ENCODE measurements at places on chromosomes 7 and 10.

- no peak for DNase-seq
Observed at GRCh38 chr10:114388275-114388674, 16.0 kb downstream of the AFAP1L2 start.

DNA sequence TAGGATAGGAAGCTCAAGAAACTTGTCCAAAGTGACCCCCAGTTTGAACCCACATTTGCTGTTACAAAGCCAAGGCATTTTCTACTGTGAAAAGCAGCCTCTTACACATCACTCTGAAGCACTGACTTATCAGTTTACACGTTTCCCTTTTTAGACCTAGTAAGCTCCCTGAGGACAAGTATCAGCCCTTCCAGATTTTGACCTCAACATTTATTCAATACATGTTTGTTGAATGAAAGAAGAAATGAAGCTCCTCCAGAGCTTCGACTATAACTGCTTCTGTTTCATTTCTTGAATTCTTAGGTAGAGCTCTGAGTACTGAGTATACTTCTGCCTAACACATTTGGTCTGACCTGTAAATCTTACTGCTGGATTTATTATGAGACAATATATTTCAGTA lies 2.7 kb downstream of the WASL start:
- no peak for DNase-seq

DNA sequence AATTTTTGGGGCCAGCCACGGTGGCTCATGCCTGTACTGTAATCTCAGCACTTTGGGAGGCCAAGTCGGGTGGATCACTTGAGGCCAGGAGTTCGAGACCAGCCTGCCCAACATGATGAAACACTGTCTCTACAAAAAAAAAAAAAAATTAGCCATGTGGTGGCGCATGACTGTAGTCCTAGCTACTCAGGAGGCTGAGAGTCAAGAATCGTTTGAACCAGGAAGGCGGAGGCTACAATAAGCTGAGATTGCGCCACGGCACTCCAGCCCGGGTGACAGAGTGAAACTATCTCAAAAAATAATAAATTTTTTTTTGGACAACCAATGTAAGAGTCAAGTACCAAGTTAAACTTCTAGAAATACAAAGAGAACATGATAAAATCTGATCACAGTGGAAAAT lies 164.6 kb downstream of the AVL9 start:
- DNase-seq, result no peak

DNA sequence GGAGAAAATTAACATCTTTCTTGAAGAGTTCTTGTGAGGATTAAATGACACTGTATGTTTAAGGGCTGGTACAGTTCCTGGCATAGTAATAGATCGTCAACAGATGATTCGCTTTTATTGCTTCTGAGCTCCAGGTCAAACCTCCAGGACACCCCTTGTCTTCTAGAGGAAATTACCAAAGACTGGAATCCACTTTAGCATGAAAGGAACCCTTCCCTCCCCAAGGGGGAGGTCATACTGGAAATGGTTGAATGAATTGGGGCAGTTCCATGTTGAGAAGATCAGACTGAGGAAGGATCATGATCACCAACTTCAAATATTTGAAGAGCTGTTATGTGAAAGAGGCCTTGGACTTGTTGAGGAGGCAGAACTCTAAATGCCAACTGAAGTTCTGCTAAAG lies 8.9 kb downstream of the NFE2L3 start:
- no peak for DNase-seq

DNA sequence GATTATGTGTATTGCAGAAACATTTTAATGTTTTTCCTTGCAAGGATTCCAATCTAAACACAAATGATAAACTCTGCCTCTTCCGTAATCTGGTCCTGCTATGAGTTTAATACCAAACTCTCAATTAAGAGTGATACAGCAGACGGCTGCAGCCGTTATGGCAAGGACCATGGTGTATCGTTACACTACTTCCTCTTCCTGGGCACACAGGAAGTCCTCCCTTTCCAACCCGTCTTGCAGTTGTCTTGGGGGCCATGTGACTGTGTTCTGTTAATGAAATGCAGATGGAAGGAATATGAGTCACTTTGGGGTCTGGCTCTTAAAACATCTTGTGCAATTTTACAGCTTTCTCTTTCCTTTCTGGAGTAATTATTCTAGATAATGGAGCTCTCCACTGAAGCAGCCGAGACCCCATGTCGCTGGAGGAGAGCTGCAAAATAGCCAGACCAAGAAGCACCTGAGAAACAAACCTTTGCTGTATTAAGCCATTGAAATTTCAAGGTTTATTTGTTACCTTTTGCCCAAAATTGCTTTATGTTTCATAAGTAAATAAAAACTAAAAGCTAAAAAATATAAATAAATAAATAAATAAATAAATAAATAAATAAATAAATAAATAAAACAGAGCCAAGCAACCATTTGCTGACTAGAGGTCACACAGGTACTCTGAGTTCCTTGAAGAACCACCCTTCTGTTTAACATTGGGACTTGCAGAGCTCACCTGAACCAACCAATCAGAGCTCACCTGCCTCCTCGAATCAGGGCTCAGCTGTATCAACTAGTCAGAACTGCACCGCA lies 74.7 kb downstream of the FRMPD2 start:
- DNase-seq, result no peak

DNA sequence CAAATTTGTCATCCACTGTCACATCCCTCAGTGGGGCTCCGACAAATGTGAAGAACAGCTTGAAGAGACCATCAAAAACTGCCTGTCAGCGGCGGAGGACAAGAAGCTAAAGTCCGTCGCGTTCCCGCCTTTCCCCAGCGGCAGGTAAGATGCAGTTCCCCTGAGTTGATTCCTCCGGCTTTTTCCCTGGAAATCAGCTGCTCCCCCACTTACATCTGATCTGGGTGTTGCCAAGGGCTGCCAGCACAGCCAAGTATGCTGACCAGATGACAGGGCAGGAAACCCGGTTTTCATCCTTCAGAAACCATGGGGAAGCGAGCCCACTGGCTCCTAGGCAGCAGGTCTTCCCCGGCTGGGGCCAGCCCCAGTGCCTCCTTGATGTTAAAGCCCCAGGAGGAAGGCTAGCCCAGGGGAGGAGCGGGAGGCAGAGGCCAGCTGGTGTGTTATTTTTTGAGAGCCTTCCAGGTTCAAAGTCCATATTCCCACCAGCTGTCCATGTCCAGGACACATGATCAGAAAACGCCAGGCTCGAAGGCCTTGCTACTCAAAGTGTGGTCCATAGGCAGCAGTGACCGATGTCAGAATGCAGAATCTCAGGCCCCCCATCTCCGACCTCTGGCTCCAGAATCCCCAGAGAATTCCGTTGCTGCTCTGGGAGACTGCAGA lies 23.4 kb downstream of the AIFM2 start:
- DNase-seq, result no peak

DNA sequence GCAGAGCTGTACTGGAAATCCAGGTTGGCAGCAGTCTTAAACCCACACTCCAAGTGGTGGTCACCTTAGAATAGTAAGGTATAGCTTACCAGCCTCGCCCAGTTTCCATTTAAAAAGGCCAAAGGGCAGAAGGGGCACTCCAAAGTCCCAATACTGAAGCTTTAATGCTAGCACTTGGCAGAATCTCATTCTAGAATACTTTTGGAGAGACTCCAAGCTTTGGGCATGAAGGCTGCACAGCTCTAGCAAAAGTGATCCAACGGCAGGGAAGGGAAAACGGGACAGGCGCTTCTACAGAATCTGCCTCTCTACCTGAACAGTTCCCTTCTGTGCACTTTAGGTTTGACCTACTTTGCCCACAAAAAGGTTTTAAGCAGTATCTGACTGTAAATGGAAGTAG lies 19.7 kb downstream of the SMURF1 start:
- DNase-seq, result no peak

DNA sequence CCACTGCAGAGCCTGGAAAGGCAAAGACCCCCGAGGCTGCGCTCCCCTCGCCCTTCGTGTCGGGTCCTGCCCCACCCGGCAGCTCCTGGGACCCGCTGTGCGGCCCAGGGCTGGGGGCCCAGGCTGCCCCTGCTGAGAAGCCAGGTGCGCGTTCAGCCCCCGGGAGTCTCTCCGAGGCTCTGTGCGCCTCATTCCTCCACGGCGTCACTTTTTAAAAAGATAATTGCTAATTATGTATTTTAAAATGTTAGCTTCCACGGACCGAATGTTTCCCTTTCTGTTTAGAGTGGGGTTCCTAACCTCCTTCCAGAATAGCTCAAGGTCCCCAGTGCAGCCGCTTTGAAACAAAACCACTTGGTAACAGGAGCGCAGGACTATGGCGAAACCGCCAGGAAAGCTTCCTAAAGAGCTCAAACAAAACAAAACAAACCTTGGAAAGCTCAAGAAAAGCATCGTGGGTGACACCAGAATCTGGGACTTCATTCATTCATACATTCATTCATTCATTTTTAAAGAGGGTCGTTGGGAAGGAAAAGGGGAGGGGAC lies 45.6 kb downstream of the PDIA4 start:
- DNase-seq, result no peak

GRCh38 chr7:30164567-30164966 lies 29.8 kb downstream of the MTURN start:
- DNase-seq, result no peak

All from NCI-H2107 (cell line).